ENCODE measurements at places on chromosomes 12 and 14. TPM values are rescaled to one million over a fixed set of nuclear protein-coding genes. Genes with fewer than 3 reads are reported as not detected.

Gene LTB4R2
- 3.1 TPM for total RNA-seq

Gene NINJ2
- 2.8 TPM for total RNA-seq

Gene SLC5A8
- total RNA-seq, result not detected

Gene DIO3
- total RNA-seq, result not detected

Gene TPPP2
- not detected for total RNA-seq

Gene ANKRD9
- 3.4 TPM for total RNA-seq

Gene ARHGAP9
- total RNA-seq, result not detected

Gene KCNH5
- total RNA-seq, result not detected

Gene PLCZ1
- total RNA-seq, result not detected

Gene PMCH
- not detected for total RNA-seq

Gene RBM23
- 49.2 TPM for total RNA-seq

Gene SIRT4
- total RNA-seq, result 2.5 TPM

Gene CDCA3
- 2.7 TPM for total RNA-seq

Gene TMEM116
- 3.5 TPM for total RNA-seq

Gene COQ6
- 16.4 TPM for total RNA-seq

Gene HIP1R
- 24.0 TPM for total RNA-seq

Gene CRIP1
- total RNA-seq, result 0.86 TPM

Gene SAMD15
- 0.33 TPM for total RNA-seq

Gene ZNF605
- total RNA-seq, result 3.9 TPM

Gene PIK3C2G
- total RNA-seq, result 0.52 TPM

Gene RNF212B
- total RNA-seq, result not detected

Gene NXPH4
- under 0.01 TPM for total RNA-seq

Gene DTX1
- total RNA-seq, result 2.9 TPM

Gene BDKRB1
- total RNA-seq, result not detected

Gene TRIAP1
- 38.2 TPM for total RNA-seq

Gene KLHL33
- 0.09 TPM for total RNA-seq

Gene SUSD6
- 10.9 TPM for total RNA-seq

Gene GALNT16
- total RNA-seq, result not detected

Gene RD3L
- total RNA-seq, result 0.11 TPM

Gene NFE2
- total RNA-seq, result not detected

Gene PTHLH
- total RNA-seq, result not detected

Gene SERPINA5
- total RNA-seq, result 0.17 TPM

Gene C12orf60
- total RNA-seq, result 1.3 TPM

Gene KRT86
- total RNA-seq, result not detected

Gene PZP
- 0.11 TPM for total RNA-seq

Gene APPL2
- 20.2 TPM for total RNA-seq

Gene TAS2R50
- 2.4 TPM for total RNA-seq

Gene SLC25A29
- 46.9 TPM for total RNA-seq

Gene FZD10
- 1.8 TPM for total RNA-seq

Gene KRT2
- not detected for total RNA-seq

Gene MUCL1
- total RNA-seq, result not detected

Gene PLEKHD1
- under 0.01 TPM for total RNA-seq

Gene LALBA
- total RNA-seq, result not detected

Gene OAS1
- total RNA-seq, result 24.2 TPM

Gene NOC4L
- 10.1 TPM for total RNA-seq

Gene KRT83
- total RNA-seq, result not detected

Gene FBRSL1
- 3.3 TPM for total RNA-seq

Gene ASCL1
- not detected for total RNA-seq

Gene AICDA
- not detected for total RNA-seq

Gene STXBP6
- 17.8 TPM for total RNA-seq

Gene AKAP5
- 0.11 TPM for total RNA-seq

Gene ADCY4
- 51.0 TPM for total RNA-seq

Gene NPFF
- total RNA-seq, result not detected

Gene RASAL1
- total RNA-seq, result not detected

Gene TGFB3
- 5.6 TPM for total RNA-seq

Gene TTC9
- total RNA-seq, result 0.52 TPM

All from dermis lymphatic vessel endothelial cell (primary cell).